MCF 10A (cell line): ENCODE measurements at places on chromosomes 5 and 9. TPM values are rescaled to one million over a fixed set of nuclear protein-coding genes. Genes with fewer than 3 reads are reported as not detected.
A peak's percentile ranks its signal among the peaks of the same experiment; 100 is the strongest.

- H3K4me3 ChIP-seq, result no peak overlapping the region
- DNase-seq, result no peak
- H3K27me3 ChIP-seq, result no peaks in the 10 kb centered on the region
- H3K27ac ChIP-seq, result no peak overlapping the region
These were observed 54.2 kb upstream of the SSBP2 start for GRCh38 chr5:81805086-81805485.

DNA sequence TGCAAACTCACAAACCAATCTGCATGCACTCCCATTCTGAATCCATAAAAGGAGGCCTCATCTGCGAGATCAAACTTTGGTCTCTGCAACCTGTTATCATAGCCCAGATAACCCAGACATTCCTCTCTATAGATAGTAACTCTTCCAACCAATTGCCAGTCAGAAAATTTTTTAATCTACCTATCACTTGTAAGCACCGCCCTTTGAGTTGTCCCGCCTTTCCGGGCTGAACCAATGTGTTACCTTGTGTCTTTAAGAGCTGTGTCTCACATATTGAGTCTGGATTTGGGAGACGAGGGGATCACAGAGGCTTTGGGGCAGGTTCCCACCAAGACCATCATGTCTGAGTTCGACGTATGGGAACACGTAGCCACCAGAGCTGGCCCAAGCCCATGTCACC is 91.1 kb upstream of the PPP1R26 start:
- H3K36me3 ChIP-seq, result peaks cover 7% of the 10 kb centered on the region
- no peaks in the 10 kb centered on the region for H3K4me1 ChIP-seq

DNA sequence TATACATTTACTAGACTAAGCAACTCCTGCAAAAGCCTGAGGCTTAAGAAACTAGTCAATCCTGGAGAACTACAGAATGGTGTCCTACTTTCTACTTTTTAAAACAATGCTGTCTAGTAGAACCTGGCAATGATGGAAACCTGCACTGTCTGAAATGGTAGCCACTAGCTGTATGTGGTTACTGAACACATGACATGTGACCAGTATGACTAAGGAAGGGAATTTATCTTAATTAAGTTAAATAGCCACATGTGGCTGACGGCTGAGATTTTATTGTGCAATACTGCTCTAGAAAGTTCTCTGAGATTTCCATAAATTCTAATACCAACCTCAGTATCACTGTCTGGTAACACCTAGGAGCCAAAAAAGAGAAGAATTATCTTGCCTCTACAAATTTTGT is 44.9 kb upstream of the RAPGEF6 start:
- H3K27me3 ChIP-seq, result no peaks in the 10 kb centered on the region
- H3K27ac ChIP-seq, result peak overlapping the region; percentile 20
- H3K4me1 ChIP-seq, result peaks cover 19% of the 10 kb centered on the region
- peak; percentile 48 for DNase-seq
- H3K4me3 ChIP-seq, result no peak overlapping the region

Gene RGS7BP
- not detected in 2 replicates for total RNA-seq

Gene SHOC1
- 0.09 and 0.15 TPM in 2 replicates for total RNA-seq

DNA sequence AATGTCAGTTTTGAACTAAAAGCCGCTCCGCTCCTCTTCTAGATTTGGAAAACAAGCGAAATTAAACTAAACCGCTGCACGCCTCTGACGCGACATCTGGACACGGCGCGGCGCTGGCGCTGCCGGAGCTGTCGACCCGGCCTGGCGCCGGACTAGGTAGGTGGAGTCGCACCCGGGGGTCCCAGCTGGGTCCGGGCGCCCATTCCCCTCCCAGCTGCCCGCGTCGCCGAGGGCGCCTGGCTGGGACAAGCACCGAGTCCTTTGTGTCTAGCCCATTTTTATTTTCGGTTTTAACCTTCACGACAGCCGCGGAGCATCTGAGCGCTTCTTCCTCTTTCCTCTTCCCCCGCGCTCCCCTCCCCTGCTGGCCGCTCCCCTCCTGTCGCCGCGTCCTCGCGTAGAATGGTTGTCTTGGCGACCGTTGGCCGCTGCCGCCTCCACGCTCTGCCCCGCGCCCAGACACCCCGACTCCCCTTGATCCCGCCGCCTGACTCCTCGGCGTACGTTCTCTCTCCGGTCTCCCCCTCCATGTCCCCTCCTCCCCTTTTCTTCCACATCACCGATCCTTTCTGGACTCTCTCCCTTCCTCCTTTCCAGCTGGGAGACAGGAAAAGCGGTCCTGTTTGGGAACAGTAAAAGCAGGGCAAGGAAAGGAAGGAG is 545 bp downstream of the CDKN2B-AS1 start:
- no peaks in the 10 kb centered on the region for H3K27me3 ChIP-seq
- H3K36me3 ChIP-seq, result no peaks in the 10 kb centered on the region
- H3K27ac ChIP-seq, result no peak overlapping the region
- no peaks in the 10 kb centered on the region for H3K4me1 ChIP-seq
- H3K4me3 ChIP-seq, result no peak overlapping the region
